HS-5 (cell line): ENCODE measurements at places on chromosomes 13 and 19.

DNA sequence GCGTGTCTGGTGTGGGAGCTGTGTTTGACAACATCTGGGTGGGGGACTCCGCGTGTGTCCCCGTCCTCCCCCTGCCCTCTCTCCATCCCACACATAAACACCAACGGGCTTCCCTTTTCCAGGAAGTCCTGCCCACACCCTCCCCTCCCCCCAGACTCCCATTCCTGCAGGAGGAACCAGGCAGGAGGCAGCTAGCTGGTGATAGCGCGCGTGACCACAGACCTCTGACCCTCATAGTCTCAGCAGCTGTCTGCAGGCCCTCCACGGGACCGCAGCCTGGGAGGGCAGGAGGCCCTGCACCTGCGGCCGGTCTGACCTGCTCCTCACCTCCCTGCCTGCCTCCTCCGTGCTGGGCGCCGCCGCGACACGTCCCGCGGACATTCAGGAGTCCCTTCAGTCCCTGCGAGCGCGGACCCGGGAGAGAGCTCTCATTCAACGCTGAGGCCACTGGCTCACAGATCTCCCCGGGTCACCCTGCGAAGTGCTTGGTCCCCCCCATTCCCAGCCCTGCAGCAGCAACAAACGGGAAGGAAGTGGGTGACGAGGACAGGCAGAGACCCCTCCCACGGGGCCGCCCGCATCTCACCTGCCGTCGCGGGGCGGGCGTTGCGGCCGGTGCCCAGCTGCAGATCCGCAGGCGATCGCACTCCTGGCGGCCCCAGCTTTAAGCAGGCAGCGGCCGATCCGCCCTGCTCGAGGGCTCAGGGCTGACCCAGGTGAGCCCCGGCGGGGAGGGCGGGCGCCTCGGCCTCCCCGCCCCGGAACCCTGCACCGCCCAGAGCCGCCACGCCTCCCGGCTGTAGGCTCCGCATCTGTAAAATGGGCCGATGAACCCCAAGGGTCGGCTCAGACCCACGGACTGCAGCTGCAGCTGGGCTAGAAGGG lies 1.1 kb upstream of the ACP5 start:
- DNase-seq: no peak

- peak; percentile 11 for DNase-seq
Observed at GRCh38 chr13:43663474-43664090, 123.2 kb downstream of the ENOX1 start.

- DNase-seq: peak; percentile 8
Observed at GRCh38 chr13:32125751-32126150, 94.2 kb downstream of the FRY start.

- DNase-seq: peak; percentile 54
Observed at GRCh38 chr19:46713781-46714443, 3.0 kb downstream of the PRKD2 start.

- DNase-seq: no peak
Observed at GRCh38 chr19:39407660-39408391, 1.2 kb downstream of the ZFP36 start.

DNA sequence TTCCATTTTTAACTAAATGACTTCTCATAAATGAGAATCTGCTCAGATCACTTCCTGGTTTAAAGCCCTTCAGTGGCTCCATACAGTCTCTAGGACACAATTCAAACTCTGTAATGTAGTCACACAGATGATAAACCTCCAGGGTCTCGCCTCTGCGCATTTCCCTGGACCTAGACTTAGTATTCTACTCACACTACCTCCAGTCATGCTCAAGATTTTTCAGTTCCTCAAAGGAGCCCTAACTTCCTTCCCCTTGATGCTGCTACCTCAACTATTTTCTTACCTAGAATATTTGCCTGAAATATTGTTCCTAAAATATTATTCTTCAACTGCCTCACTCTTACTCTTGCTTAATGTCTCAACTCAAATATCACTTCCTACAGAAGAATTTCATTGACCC lies 86.7 kb upstream of the TPP2 start:
- DNase-seq: no peak

- DNase-seq: no peak
Observed at GRCh38 chr19:13430790-13431582, 75.3 kb downstream of the CACNA1A start.

DNA sequence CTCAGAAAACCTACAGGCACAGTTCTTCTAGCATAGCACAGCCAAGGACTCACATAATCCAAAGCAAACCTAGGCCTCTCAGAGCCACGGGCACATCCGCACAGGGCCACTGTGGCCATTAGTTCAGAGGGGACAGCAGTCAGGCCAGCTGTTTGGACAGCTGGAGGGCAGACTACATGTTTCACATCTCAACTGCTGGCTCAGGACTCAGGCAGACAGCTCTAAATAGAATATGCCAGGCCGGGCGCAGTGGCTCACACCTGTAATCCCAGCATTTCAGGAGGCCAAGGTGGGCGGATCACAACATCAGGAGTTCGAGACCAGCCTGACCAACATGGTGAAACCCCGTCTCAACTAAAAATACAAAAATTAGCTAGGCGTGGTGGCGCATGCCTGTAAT lies 26.8 kb downstream of the SAFB2 start:
- no peak for DNase-seq

DNA sequence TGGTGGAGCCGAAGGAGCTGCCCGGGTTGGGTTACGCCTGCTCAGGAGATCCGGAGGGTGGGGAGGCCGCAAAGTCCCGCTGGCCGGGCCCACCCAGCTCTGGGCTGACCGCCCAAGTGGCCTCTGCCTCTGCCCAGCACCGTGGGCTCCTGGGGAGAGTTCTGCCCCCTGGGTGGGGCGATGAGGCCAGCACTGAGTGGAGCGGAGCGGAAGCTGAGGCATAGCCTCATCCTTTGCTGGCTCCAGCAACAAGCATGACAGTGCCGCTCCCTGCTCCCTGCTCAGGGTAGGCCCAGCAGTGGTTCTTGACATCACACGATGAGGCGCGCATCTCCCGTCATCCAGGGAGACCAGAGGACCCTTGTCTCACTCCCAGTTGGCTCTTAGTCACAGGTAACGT lies 22.5 kb downstream of the CCDC8 start:
- DNase-seq: no peak

DNA sequence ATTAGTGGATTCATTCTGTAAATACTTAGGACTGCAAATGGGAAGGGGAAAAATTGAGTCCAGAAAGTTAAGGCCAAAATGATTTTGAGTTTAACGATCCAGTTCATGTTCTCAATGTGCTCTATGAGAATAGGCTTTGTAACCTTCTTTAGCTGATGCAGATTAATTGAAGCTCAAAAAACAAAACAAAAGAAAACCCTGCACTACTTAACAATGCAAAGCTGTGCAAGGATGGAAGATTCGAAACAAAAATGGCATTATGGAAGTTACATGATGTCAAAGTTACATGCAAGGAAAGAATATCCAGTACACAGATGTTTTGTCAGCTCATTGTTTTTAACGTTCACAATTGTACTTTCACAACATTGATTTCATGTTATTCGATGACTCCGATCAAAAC lies 79.2 kb upstream of the RAP2A start:
- no peak for DNase-seq

DNA sequence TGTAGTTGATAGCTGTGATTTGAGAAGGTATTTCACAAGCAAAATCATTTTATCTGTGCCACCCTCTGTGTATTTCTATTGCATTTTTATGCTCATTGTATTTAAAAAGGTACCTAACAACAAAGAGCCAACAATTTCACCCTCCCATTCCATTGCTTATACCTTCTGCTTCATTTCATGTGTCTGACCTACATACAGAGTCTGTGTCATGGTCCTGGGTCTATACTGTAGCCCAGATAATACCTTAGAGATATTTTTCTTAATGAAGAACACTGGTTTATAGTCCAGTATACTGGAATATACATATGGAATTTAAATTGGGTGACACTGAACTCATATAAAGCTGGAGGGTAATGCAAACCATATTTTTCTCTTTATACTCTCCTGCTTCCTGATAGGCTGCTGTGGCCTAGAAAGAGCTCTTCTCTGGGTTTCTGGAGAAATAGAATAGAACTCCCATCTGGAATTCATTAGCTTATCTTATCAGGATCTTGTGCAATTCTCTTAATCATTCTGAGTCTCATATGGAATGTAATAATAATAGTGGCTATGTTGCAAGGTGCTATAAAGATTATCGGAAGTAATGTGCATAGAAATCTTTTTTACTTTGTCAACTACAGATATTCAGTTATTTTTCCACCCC lies 31.8 kb upstream of the SPART start:
- peak; percentile 53 for DNase-seq

- no peak for DNase-seq
Observed at GRCh38 chr19:14796021-14796420, 17.7 kb upstream of the ADGRE2 start.

- DNase-seq: no peak
Observed at GRCh38 chr19:3324405-3324856, 42.0 kb upstream of the NFIC start.

DNA sequence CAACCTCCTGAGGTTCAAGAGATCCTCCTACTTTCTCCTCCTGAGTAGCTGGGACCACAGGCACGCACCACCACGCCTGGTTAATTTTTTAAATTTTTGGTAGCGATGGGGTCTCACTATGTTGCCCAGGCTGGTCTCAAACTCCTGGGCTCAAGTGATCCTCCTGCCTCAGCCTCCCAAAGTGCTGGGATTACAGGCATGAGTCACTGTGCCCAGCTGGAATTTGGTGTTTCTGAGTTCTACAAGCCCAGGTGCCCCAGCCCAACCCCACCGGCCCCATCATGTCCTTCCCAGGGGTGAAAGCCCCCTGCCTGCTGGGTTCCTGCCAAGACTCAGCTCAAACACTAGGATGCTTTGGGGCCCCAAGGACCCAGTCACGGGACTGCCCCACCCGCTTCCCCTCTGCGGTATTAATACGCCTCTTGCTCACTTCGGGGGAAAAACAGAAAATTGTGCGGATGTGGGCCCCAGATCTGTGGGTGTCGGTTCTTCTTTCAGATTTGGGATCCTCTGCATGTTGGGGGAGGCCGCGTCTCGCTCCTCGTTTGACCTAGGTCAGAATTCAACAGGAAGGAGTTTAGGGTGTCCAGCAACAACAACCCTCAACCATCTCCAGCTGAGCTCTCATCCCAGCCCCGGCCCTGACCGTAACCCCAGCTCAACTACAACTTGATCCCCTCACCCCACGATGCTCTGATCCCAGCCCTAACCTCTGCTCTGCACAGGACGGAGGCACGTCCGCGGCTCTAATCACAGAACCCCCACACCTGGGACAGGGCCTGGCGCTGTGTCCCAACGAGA lies 3.7 kb upstream of the FCER2 start:
- DNase-seq: no peak

GRCh38 chr19:34961775-34962686 lies 2.0 kb downstream of the ZNF792 start:
- DNase-seq: no peak

GRCh38 chr13:84297251-84297650 lies 415.0 kb upstream of the SLITRK1 start:
- DNase-seq: no peak

GRCh38 chr13:40565282-40566148 lies 100.9 kb downstream of the FOXO1 start:
- no peak for DNase-seq

- DNase-seq: no peak
Observed at GRCh38 chr13:27437126-27437525, 12.7 kb downstream of the GTF3A start.

GRCh38 chr13:92463134-92463533 lies 763.5 kb upstream of the GPC6 start:
- DNase-seq: no peak

GRCh38 chr19:47005873-47006272 lies 13.8 kb upstream of the NPAS1 start:
- DNase-seq: no peak

- no peak for DNase-seq
Observed at GRCh38 chr13:102845289-102845629, 573 bp upstream of the ERCC5 start.

DNA sequence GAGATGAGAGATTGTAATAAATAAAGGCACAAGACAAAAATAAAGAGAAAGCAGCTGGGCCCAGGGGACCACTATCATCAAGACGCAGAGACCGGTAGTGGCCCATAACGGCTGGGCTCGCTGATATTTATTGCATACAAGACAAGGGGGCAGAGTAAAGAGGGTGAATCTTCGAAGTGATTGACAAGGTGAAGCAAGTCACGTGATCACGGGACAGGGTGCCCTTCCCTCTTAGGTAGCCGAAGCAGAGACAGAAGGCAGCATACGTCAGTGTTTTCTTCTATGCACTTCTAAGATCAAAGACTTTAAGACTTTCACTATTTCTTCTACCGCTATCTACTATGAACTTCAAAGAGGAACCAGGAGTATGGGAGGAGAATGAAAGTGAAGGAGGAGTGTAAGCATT lies 4.6 kb upstream of the PRKCG start:
- DNase-seq: no peak

GRCh38 chr13:110271313-110271712 lies 35.6 kb downstream of the COL4A1 start:
- no peak for DNase-seq

DNA sequence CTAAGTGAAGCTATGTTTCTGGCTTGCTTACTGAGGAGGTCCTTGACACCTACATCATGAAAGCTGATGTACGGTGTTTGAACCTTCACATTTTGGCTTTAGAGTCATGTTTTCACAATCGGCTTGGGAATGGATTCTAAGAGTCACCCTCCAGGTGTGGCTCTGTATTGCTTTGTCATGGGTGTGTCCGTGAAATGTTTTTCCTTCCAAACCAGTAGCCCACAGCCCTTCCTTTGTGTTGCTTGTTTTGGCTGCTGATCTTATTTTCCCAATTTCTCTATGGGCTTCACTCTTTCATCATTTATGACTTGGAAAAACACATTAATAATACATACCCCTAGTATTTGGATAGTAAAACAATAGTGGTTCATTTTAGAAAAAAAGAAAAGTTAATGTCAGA lies 240.6 kb downstream of the GGACT start:
- no peak for DNase-seq

- DNase-seq: no peak
Observed at GRCh38 chr13:66977161-66977560, 253.0 kb downstream of the PCDH9 start.

GRCh38 chr13:70448820-70449219 lies 340.6 kb upstream of the KLHL1 start:
- DNase-seq: no peak

GRCh38 chr13:106835477-106835876 lies 267.5 kb upstream of the ARGLU1 start:
- no peak for DNase-seq

DNA sequence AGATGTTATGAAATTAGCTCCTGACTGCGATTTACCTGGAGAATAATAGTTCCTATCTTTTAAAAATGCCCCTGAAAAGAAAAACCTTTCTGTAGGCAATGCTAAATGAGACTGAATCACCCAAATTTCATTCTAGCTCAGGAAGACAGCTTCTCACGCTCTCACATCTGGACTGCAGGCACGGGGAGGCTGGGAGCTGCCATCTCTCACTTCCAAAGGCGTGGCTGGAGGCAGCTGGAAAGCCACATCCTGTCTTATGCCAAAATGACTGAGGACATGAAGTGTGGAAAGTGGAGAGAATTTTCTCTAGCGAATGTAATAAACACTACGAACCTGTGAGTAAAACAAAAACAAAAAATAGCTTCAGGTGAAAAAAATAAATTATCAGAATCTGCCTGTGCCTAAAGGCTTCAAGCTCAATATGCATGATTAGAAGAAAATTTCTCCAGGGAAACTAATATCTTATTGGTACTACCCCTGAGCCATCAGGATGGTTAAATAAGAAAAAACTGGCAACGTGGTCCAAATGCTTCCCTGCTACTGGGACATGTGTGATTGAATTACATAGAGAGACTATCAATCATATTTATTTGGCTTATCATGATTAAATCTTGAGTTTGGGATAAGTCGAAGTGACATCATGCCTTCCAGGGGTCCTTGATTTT lies 58.1 kb upstream of the UBL3 start:
- DNase-seq: peak; percentile 37
